ENCODE measurements at places on chromosomes 1 and 21. TPM values are rescaled to one million over a fixed set of nuclear protein-coding genes. Genes with fewer than 3 reads are reported as not detected.

GRCh38 chr1:203072002-203072602 lies 13.7 kb downstream of the MYOG start:
- no peak for DNase-seq

- no peak for DNase-seq
Observed at GRCh38 chr1:44262414-44262813, 49.1 kb downstream of the DMAP1 start.

GRCh38 chr1:112043901-112044300 lies 54.4 kb upstream of the KCND3 start:
- no peak for DNase-seq

Gene ZNF648
- total RNA-seq = not detected

GRCh38 chr1:181077576-181078242 lies 10.8 kb upstream of the IER5 start:
- DNase-seq = peak; percentile 57

GRCh38 chr1:112985123-112985522 lies 29.1 kb upstream of the SLC16A1 start:
- no peak for DNase-seq

GRCh38 chr1:204267191-204267601 lies 53.4 kb upstream of the GOLT1A start:
- no peak for DNase-seq

Gene NCF2
- 0.19 TPM for total RNA-seq

DNA sequence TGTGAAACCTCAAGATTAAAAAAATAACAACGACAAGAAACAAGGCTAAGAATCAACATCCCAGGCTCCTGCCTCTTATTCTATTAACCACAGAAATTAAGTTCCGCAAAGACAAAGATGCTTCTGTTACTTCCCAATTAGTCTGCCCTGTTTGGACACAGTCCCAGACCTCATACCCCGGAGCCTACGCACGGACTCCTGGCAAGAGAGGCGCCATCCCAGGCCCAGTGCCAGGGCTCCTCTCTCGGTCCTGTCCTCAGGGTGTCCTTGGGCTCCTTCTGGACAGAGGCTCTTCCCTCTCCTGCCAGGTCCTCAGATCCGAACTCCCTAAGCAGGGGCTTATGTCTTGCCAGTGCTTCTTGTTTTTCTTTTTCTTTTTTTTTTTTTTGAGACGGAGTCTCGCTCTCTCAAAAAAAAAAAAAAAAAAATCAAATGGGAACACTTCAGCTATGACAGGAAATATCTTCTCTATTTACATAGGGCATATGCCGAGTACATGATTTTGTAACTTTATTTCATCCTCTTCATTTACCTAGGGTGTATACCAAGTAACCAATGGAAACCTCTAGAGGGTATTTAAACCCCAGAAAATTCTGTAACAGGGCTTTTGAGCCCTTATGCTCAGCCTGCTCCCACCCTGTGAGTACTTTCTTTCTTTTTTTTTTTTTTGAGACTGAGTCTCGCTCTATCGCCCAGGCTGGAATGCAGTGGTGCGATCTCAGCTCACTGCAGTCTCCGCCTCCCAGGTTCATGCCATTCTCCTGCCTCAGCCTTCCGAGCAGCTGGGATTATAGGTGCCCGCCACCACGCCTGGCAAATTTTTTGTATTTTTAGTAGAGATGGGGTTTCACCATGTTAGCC lies 11.7 kb upstream of the ENO1 start:
- peak; percentile 82 for DNase-seq
